Stimulated activated naive CD4-positive, alpha-beta T cell treated with Interleukin-2 at 50 U/mL for 16 hours (primary cell): ENCODE measurements at places on chromosomes 6 and 20.
A peak's percentile ranks its signal among the peaks of the same experiment; 100 is the strongest.

DNA sequence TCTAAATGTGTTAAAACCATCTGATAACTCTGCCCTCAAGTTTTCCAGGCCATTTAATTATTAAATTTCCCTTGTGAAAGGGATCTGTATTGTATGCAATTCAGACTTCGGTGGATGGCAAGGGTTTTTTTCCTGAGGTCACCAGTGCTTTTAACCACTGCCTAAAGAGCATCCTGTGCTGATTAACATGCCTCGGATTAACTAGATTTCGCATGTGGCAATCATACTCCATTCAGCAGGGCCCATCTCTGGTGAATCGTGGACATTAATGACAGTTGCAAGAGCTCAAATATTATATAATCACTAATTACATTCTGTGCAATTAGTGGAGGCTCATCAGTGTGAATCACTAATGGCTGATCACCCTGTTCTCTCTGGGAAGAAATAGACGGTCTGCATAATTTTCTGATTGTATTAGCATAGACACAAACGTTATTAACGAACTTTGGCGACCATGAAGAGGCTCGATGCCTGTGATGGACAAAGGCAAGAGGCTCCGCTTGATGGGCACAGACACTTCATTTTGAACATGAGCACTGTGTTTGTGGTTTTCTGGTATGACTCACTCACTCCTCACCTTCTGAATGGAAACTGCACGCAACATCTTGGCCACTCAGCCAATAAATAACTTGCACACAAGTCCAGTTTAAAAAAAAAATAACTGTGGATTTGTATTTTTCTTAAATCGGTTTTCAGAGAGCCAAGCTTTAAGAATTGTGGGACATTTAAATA, 31.4 kb downstream of the LINC00237 start:
- DNase-seq, result no peak

GRCh38 chr20:63568170-63568981, 5.7 kb downstream of the HELZ2 start:
- no peak for DNase-seq

DNA sequence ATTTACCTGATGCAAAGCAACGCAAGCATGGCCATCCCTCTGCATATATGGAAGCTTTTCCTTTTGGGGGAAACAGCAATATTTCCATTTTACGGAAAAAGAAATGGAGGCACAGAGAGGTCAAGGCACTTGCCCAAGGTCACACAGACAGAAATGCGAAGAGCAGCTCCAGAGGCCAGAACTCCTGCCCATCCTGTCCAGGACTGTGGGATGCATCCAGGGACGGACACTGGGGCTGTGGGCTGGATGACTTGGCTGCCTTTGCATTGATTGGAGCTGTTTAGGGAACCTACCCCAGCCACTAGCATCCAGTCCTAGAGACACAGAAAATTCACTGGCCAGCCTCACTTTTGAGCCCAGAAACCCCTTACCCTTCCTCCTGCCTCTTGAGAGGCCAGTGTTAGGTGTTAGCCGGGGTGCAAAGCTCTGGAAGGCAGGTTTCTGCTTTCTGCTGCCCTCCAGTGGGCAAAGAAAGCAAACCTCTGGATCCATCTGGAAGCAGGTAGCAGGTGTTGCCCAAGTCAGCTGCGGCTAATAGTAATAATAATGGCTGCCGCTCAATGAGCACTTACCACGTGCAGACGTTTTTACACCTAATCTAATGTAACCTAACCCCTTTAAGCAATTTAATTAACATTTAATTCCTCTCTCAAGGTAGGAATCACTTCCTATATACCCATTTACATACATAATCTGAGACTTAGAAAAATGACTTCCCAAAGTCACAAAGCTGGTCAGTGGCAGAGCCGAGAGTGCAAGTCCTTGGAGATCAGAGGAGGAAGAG, 31.7 kb upstream of the CCN5 start:
- no peak for DNase-seq

GRCh38 chr6:27111743-27112142, 135.8 kb upstream of the PRSS16 start:
- DNase-seq, result no peak

DNA sequence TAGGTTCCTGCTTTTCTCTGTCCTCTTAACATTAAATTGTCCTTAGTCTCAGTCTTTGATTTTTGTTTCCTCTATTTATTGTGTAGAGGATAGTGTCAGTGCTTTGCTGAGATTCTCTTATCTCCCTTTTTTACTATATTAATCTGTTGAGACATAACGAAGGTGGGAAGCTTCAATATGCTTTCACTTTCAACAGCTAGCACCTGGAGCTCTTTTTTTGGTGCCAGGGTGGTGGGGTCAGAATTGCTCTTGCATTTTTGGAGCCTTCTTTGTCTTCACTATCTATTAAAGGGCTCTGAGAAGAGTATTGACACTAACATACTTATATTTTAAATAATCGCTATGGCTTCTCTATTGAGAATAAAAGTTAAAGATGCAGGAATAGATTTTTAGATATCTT, 97.1 kb upstream of the EPHA7 start:
- no peak for DNase-seq

- DNase-seq, result no peak
Measured at GRCh38 chr6:90193359-90193758, 103.3 kb downstream of the BACH2 start.

- DNase-seq, result no peak
Measured at GRCh38 chr6:84687431-84687830, 77.0 kb downstream of the TBX18 start.

- DNase-seq, result no peak
Measured at GRCh38 chr6:16474772-16475493, 236.5 kb downstream of the GMPR start.

- no peak for DNase-seq
Measured at GRCh38 chr20:2768632-2769015, 31.8 kb downstream of the CPXM1 start.

DNA sequence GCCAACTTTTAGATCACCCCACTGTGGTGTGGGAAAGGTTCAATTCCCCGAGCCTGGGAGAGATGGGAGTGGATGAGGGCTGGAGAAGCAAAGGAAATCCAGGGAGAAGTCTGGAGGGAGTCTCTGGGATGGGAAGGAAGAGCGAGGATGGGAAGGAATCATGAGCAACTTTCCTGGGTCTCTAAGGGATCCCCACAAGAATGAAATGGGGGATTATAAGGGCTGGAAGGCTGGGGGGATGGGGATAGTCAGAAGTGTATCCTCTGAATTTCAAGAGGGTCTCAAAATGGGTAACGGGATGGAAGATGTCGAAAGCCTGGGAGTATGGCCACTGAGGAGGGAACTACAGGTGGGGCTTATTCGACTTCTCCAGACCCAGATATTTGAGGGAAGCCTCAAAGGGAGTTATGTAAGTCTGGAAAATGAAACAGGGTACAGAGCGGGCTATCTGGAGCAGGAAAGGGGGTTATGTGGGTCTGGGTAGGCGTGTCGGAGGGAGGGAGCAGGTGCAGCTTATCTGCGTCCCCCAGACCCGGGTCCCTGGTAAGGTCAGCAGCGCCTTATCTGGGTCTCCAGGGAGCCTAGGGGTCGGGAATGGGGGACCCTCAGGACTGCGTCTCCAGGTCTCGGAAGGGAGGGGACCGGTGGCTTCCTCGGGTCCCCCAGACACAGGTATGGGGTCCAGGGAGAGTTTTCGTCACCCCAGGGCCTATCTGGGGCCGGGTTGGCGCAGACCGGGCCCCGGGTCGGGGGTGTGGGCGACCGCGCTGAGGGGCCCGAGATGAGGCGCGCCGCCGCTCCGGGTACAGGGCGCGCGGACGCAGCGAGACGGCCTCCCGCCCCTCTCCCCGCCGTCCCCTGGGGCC, 550 bp downstream of the PLAGL2 start:
- DNase-seq, result peak; percentile 34

DNA sequence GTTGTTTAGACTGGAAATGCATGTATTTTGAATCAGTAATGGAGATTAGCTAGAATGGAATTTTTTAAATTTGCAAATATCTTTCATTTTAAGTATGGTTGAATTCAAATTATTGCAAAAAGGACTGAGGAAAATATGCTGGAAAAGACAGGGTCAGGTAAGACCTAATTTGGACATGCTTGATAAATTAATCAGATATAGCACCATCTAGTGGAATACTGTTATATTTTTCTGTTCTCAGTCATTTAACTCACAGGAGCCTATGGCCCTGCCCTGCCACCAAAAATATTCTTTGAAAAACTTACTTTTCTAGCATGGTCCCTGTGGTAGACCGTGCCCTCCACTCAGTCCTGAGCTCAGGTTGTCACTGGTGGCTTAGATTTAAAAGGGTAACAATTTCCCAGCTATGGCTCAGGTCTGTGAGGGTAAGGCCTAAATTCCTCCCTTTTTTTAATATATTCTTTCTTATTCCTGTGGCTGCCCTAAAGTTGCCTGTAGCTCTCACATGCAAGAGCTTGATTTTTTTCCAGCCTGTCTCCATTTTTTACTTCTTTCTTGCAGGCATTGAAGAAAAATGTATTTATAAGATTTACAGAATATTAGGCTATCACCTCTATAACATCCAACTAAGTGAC, 25.3 kb upstream of the KIAA1586 start:
- no peak for DNase-seq

- DNase-seq, result no peak
Measured at GRCh38 chr20:17507032-17507431, 24.1 kb downstream of the BFSP1 start.

DNA sequence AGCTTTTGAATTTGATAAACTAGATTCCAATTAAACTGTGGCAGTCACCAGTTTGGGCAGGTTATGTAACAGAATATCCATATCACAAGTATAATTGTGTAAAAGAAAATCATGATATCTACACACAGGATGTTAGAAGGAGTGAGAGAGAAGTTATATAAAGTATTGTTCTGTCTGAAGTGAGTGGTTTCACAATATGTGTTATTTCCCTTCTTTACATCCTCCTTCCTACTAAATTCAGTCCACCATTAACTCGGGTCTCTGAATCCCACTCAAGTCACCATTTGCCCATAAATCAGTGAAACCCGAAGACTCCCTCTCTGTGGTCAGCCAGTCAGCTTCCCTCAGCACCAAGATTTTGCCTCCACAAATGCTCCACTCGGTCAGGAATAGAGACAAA, 796 bp downstream of the HLA-DQB1 start:
- DNase-seq, result no peak

- DNase-seq, result no peak
Measured at GRCh38 chr6:90413396-90413795, 116.8 kb upstream of the BACH2 start.

DNA sequence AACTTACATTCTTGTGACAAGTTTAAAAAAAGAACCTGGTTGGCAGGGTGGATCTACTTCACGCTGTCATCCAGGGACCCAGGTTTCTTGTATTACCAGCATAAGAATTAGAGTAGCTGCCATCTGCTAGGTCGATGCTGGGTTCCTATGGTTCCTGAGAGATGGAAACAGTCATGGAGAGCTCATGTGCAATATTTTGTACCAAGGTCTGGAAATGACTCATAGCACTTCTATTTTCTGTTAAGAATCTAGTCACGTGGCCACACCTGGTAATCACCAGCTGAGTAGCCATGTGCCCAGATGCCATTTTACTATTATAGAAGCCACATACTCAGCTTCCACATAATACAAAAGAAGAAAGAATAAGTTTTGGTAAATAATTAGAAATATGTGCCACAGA, 171.3 kb downstream of the CD83 start:
- no peak for DNase-seq

DNA sequence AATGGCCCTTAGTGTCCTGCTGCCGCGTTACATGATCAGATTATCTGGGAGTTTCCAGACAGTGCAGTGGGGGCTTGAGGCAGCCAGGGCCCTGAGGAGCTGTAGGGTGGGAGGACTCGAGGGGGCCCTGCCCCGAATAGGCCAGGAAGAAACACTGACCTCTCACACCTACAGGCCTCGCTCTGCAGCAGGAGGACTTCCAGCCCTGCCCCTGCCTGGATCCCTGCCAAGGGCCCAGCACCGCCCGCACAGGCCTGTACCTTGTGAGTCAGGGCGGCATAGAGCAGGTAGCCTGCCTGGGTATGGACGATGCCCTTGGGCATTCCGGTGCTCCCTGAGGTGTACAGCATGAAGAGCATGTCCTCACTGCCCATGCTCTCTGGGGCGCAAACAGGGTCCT, 30.1 kb upstream of the APMAP start:
- DNase-seq, result no peak

- no peak for DNase-seq
Measured at GRCh38 chr20:2248837-2249236, 47.0 kb upstream of the TGM3 start.

- no peak for DNase-seq
Measured at GRCh38 chr6:72783035-72783434, 161.2 kb downstream of the KCNQ5 start.

GRCh38 chr6:107493158-107494057, 3.5 kb downstream of the SOBP start:
- DNase-seq, result no peak

DNA sequence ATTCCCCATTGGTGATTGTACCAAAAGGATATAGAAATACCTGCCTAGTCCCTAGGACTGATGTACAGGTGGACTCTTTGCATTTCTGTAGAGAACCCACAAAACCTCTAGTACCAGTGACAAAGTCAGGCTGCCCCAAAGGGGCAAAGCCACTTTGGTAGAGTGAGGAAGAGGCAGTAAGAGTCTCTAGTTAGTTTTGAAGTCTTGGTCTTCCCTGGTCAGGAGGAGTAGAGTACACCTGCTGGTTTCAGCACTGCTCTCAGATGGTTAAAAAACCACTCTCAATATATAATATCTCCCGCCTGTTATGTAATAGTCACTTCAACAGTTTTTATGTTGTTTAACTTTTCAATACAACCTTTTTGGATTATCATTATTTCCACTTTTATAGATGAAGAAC, 344.9 kb downstream of the CDKAL1 start:
- DNase-seq, result no peak

- DNase-seq, result no peak
Measured at GRCh38 chr6:15362274-15363160, 116.6 kb downstream of the JARID2 start.

GRCh38 chr6:163419413-163420288, 5.1 kb downstream of the QKI start:
- no peak for DNase-seq

GRCh38 chr20:22615425-22615824, 31.1 kb upstream of the FOXA2 start:
- DNase-seq, result no peak

- DNase-seq, result no peak
Measured at GRCh38 chr6:108442770-108443520, 117.8 kb upstream of the FOXO3 start.

DNA sequence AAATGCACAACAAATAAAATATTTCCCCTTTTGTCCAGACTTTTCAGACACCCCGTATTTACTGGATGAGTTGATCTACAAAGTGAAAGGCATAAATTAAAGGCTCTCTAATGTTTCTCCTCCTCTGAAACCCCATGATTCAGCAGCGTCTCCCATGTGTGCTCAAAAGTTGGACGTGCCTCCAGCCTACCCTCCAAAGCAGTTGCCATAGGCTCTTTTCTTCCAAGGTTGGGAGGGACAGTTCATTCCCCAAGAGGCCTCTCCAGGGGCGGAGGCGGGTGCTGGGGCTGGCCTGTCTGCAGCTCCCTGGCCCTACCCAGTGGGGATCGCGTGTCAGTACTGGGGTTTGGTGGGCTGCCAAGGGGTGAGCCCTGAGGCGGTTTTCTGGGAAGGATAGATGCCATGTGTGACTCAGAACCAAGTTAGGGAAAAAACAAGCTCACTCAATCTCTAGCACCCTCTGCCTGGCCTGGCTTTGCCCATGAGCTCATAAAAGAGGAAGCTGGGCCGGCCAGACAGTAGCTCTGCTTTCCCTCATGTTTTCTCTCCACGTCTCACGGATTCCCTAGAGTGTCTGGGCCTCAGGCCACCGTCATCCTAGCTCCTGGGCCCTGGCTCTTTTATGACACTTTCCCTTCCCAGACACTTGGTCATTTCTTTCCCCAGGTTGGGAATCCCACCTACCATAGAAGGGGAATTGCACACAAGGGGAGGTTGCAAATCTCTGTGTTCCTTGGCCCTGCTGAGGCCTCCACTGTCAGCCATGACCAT, 8.0 kb upstream of the IER3 start:
- no peak for DNase-seq
